ENCODE measurements at places on chromosomes 4 and X. TPM values are rescaled to one million over a fixed set of nuclear protein-coding genes. Genes with fewer than 3 reads are reported as not detected.

Gene TCEAL2
- polyA plus RNA-seq = 26.0 TPM

Gene SLC2A9
- polyA plus RNA-seq = 9.0 TPM

DNA sequence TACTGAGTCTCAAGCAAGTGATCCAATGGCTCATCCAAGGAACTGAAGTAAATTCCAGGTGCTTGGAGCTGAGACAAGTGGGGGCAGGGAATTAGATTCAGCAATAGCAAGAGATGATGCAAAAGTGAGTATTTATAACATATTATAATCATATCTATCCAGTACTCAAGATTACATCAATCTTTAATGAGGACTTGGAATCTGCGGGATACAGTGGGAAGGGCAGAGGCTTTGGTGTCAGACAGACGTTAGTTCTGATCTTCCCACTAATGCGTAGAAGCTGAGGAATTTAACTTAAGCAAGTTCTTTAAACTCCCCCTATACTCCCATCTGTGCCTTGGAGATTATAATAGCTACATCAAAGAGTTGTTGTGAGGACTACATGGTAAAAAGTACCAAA lies 143.4 kb upstream of the NWD2 start:
- DNase-seq = no peak

Gene PRIMPOL
- 34.5 TPM for polyA plus RNA-seq

DNA sequence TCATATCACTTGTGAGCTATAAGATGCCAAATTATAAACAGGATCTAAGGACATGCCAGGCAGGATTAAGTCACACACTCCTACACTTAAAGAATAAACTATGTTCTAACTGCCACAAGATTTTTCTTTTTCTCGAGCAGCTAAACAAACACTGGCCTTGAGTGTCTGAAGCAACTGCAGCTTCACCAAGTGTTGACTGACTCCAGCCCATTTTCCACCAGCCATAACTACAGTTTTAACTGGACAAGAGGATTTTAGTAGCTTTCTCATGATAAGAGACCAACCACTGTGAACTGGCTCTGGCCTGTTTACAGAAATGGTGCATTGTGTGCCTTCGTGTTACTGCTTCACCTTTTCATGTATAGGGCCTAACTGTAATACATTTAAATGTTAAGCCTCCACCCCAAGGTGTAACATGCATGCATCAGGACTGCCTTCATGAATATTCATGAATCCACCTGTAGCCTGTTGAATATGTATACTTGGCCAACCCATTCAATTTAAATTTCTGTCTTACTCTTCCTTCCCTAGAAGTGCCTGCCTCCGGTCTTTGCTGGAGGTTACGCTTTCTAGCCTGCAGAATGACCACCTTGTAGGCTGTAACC lies 10.8 kb downstream of the UCP1 start:
- no peak for DNase-seq

DNA sequence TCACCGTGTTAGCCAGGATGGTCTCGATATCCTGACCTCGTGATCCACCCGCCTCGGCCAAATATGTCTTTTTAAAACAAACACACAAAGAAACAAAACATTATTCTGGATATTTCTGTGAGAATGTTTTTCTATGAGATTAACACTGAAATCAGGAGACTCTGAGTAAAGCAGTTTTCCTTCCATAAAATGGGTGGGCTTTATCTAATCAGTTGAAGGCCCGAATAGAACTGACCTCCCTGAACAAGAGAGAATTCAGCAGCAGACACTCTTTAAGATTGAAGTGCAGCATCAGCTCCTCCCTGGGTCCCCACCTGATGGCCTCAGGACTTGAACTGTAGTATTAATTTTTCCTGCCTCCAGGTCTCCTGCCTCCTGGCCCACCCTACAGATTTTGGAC lies 22.4 kb upstream of the SOD3 start:
- DNase-seq = no peak

DNA sequence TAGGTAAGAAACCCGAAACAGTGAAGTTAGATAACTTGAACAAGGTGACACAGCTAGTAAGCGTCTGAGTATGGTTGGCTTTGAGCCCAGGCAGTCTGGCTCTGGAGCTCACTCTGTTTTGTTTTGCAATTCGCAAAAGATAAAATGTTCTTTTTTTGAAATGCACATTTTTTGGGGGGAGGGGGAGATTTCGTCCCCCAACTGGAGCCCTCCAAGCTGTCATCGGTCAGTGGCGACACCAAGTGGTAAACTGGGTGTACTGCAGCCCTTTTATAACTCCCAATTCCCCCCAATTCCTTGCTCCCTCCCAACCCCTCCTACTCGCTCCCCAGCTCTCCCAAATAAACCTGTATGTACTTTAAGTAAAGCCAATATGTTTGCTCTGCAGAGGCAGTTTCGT lies 2.8 kb upstream of the CLCN5 start:
- no peak for DNase-seq

GRCh38 chrX:101229170-101229569 lies 9.6 kb downstream of the DRP2 start:
- no peak for DNase-seq

Gene PPA2
- 106 TPM for polyA plus RNA-seq

GRCh38 chr4:48490680-48491513 lies 845 bp downstream of the ZAR1 start:
- no peak for DNase-seq

DNA sequence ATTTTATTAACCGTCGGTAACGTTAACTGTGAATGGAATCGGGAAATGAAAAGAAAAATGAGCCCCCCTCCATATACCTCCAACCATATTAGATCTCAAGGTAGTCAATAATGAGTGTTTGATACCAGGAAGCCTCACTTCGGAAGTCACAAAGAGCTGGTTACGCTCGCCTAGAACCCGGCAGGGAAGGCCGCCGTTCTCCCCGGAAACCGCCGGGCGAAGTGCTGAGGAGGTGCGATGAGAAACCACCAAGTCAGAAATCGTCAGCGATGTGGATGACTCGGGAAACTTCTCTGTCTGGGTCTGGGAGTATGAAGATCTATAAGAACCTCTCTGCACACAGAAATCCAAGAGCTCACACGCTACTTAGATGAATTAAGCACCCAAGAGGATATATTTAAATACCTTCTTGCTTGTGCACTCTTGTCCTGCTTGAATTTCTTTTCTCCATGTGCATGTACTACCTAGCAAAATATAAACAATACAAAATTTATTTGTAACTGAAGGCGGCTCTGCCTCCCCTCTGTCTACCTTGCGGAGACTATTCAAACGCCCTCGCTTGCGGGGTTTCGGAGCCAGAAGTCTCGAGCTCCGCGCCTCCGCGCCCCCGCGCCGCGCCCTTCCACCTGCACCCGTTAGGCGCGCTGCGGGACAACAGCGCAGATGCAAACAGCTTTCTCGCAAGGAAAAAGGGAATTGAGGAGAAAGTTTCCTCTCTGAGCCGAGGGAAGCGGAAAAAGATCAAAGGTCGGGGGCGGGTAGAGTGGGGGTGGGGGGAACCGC lies 17.8 kb downstream of the NKX6-1 start:
- DNase-seq = no peak

GRCh38 chrX:41167888-41168287 lies 82.6 kb downstream of the USP9X start:
- no peak for DNase-seq

- DNase-seq = no peak
Observed at GRCh38 chrX:45840411-45840950, 639.8 kb upstream of the DIPK2B start.

Gene SCFD2
- polyA plus RNA-seq = 14.5 TPM

Gene DCAF12L2
- 2.1 TPM for polyA plus RNA-seq

Gene POF1B
- polyA plus RNA-seq = 0.44 TPM

DNA sequence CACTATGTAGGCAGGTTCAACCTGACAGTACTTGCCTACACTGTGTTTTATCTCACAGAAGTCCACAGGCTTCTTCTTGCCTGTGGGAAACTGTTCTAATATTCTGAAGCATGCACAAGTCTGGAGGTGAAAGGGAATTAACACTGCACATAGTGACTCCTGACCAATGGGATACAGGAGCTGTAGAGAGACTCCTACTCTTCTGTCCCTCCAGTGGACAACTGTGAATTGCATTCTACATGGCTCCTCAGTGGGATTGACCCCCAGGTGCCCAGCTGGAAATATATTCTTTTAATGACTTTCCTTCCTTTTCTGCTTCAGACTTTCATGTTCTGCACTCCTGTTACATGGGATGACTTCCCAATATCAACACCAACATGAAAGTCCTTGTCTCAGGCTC lies 8.2 kb upstream of the YIPF6 start:
- DNase-seq = no peak

Gene HELT
- not detected for polyA plus RNA-seq

GRCh38 chr4:18033111-18034085 lies 11.8 kb upstream of the LCORL start:
- no peak for DNase-seq

GRCh38 chr4:77959566-77960338 lies 97.1 kb downstream of the MRPL1 start:
- peak; percentile 32 for DNase-seq

GRCh38 chr4:43607827-43608461 lies 715.4 kb downstream of the GRXCR1 start:
- DNase-seq = no peak

Gene IL1RAPL1
- polyA plus RNA-seq = 3.6 TPM

DNA sequence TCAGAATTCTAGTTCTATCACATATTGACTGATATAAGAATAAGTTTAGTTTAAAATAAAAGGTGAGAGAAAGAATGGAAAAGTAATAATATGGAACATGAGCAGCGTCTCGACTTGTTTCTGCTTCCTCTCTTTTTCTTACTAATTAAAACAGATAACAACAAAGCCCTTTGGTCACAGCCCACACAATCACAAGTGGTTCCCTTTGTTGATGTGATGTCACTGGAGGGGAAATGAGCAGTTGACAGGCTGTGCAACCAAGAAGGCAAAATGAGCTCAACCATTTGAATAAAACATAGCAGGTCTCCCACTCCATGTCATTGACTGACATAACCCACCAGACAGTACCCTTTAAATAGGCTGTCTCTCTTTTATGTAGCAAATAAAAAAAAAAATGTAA lies 342.5 kb upstream of the MAGEB2 start:
- DNase-seq = no peak

GRCh38 chr4:3517731-3518510 lies 14.3 kb downstream of the LRPAP1 start:
- no peak for DNase-seq

DNA sequence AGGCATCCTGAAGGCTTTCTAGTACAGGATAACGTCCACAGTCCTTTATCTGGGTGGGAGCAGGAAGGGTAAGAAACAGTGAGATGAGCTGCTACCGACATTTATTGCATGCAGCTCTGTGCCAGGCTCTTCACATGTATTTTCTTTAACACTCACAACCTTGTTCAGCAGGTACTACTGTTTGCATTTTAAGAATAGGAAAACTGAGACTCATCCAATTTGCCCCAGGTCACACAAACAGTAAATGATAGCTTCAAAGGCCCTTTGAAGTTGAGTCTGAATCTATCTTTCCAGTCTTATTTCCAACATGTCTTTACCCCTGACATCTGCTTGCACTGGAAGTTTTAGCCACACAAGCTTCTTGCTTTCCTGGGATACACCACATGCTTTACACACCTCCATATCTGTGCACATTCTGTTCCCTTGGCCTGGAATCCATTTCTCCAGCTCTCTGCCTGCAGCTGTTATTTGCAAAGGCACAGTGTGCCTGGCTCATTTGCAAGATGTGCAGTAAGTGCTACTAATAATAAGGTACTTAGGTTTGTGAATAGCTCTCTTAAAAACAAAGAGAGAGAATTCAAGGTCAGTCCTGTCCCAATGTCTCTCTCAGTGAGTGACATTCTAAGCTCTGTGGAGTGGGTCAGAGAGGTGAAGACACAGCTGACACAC lies 61.2 kb downstream of the METTL14 start:
- DNase-seq = no peak

DNA sequence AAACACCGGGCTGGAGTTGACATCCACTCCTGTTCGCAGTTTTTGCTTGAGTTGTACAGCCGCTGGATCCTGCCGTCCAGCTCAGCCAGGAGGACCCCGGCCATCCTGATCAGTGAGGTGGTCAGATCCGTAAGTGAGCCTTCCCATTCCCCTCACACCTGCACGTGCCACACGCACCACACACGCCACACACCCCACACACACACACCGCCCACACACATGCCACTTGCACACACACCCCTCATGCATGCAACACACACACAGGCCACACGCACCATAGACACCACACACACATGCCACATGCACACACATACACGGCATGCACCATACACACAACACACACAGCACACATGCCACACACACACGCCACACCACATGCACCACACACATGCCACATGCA lies 20.1 kb upstream of the MSANTD1 start:
- DNase-seq = no peak

DNA sequence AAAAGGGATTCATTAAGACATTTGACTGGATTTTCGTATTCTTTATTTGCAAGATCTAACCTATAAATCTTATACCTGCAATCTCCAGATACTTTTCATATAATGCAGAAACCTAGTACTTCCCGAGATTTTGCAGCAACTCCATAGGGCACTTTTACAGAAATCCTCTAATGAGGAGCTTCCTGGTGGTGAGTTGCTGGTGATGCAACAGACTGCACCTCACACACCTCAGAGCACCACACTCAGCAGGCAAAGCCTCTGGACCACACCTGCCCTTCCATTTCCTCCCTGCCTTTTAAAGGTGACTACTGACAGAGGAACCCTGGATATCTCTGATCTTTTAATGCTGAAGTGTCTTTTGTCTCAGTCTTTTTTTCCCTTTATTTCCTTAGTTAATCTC lies 289.4 kb downstream of the TRAM1L1 start:
- no peak for DNase-seq

DNA sequence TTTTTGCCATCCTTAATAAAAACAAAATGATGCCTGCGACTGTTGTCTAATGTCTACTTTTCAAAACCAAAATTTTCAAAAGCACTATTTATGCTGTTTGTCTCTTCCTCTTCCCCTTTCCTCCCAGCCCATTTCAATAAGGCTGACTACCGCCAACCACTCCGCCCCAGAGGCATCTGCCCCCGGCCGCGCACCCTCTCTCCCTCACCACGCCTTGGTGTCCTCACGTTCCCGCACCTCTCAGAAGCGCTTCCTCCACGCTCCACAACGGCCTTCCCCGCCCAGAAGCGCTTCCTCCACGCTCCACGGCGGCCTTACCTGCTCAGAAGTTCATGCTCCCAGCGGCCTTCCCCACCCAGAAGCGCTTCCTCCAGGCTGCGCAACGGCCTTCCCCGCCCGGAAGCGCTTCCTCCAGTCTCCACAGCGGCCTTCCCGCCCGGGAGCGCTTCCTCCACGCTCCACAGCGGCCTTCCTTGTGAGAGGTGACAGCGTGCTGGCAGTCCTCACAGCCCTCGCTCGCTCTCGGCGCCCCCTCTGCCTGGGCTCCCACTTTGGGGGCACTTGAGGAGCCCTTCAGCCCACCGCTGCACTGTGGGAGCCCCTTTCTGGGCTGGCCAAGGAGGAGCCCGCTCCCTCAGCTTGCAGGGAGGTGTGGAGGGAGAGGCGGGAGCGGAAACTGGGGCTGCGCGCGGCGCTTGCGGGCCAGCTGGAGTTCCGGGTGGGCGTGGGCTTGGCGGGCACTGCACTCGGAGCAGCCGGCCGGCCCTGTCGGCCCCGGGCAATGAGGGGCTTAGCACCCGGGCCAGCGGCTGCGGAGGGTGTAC lies 490.4 kb upstream of the ZFP42 start:
- DNase-seq = no peak

GRCh38 chrX:10513974-10514373 lies 106.4 kb downstream of the MID1 start:
- DNase-seq = no peak
